Heart left ventricle (tissue), 16 donors: ENCODE measurements at places on chromosomes 3 and 15. TPM values are rescaled to one million over a fixed set of nuclear protein-coding genes. Genes with fewer than 3 reads are reported as not detected.

Gene RASGRF1
- not detected for polyA plus RNA-seq

Gene GOLGA6A
- not detected for polyA plus RNA-seq

Gene OR5K1
- polyA plus RNA-seq, result not detected

Gene ATP13A4
- polyA plus RNA-seq, result not detected

Gene PRR20G
- not detected for polyA plus RNA-seq

Gene KLHL40
- 0.61 TPM for polyA plus RNA-seq

Gene COMMD2
- polyA plus RNA-seq, result 17.3 TPM

Gene SETD2
- polyA plus RNA-seq, result 9.0 TPM

Gene HYAL1
- 37.6 TPM for polyA plus RNA-seq

Gene ZNF654
- polyA plus RNA-seq, result 3.7 TPM

Gene SNX22
- 1.9 TPM for polyA plus RNA-seq

Gene STXBP5L
- not detected for polyA plus RNA-seq

Gene AMIGO3
- 0.69 TPM for polyA plus RNA-seq

Gene TMEM158
- 0.57 TPM for polyA plus RNA-seq

Gene ZNF770
- polyA plus RNA-seq, result 19.4 TPM

Gene SNX33
- 7.7 TPM for polyA plus RNA-seq

Gene ITIH1
- 0.04 TPM for polyA plus RNA-seq

Gene KLF15
- polyA plus RNA-seq, result 70.6 TPM

Gene PSTPIP1
- polyA plus RNA-seq, result 3.2 TPM

Gene LRRC15
- polyA plus RNA-seq, result 0.04 TPM

Gene TMCO5A
- polyA plus RNA-seq, result not detected

Gene BCHE
- 0.88 TPM for polyA plus RNA-seq

Gene SCN5A
- 92.5 TPM for polyA plus RNA-seq

Gene SMAD6
- 10.4 TPM for polyA plus RNA-seq

Gene LRRIQ4
- polyA plus RNA-seq, result not detected

Gene IL17RE
- 0.95 TPM for polyA plus RNA-seq

Gene ENTPD3
- polyA plus RNA-seq, result 0.30 TPM

Gene GABRA5
- not detected for polyA plus RNA-seq
